NCI-H187 treated with DMSO at 0.1 percent for 48 hours (cell line): ENCODE measurements at places on chromosomes 3 and 15.

GRCh38 chr15:57438166-57438565, 61.9 kb downstream of the CGNL1 start:
- no peak for DNase-seq

- DNase-seq: no peak
These were observed 96.3 kb downstream of the ZNF385D start for GRCh38 chr3:21654662-21655061.

- DNase-seq: no peak
These were observed 555.8 kb upstream of the IL12A start for GRCh38 chr3:159432682-159433340.

DNA sequence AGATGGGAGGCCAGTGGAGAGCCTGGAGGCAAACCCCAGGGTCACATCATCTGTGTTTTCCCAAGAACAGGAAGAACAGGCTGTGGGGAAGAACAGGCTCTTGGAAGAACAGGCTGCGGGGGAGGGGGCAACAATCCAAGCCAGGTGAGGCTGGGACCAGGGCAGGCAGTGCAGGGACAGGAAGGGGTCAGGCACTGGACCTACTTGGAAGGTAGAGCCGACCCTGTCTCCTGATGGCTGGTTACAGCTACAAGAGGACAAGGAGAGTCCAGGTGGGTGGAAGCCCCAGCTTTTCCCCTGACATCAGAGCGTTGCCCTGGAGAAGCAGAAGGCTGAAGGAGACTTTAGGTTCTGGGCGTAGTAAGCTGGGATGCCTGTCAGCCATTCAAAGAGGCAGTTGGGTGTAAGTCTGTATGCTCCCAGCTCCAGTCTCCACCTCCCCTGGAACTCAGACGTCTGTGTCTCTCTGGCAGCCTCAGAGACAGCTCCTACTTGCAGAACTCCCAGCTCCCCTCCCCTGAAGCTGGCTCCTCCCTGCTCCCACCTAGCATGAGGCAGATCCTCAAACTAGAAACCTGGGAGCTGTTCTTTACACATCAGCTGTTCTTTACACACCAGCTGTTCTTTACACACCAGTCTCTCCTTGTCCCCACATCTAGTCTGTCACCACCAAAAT, 130.9 kb downstream of the DNAJB8 start:
- DNase-seq: no peak

DNA sequence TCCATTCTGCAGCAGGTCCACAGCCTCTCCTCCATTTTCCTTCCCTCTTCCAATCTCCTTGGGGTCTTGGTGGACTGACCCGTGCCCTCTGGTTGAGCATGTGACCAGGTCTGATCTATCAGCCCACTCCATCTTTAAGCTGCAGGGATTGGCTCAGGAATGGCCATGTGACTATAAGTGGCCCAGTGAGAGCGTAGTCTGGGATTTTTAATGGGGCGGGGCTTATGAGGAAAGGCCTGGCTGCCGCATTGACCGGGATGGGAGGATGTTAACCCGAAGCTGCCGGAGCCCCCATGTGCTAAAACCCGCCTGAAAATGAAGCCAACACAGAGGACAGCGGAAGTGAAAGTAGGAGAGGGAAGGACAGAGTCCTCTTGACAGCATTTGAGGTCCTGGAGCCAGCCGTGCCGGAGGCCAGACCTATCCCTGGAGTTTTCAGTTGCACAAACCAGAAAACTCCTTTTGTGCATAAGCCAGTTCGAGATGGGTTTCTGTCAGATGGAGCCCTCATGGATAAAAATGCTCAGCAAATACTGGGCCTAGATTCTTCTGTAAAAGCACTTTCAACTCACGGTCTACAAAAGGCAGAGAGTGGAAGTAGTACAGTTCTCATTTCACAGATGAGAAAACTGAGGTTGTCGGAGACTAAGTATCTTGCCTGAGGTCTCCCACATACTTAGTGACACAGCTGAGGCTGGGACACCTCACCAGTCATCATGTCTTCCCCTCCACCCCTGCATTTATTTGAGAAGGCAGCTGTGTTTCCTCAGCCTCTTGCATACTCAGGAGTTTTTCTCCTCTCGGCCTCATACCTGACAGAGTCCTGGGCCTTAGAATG, 61.9 kb downstream of the ATP2B2 start:
- DNase-seq: no peak

GRCh38 chr3:25588441-25589103, 76.1 kb downstream of the TOP2B start:
- DNase-seq: no peak

DNA sequence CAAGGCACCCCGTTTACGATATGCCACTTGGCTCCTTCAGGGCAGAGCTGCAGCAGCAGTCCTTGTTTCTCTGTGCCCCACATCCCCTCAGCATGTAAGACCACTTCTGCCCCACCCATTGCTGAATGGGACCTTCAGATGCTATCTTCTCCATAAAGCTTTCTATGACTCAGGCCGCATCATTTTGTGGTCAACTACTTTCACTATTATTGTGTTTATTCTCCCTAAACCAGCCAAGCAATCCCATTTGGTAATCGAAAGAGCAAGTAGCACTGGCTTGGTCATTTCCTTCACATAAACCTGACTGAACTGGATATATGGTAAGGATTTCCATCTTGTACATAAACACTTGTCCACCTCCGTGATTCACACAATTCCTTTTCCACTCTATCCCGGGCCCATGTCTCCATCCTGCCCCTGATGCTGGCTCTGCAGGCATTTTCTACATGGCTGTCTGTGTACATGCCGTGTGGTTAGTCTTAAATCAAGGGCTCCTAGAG, 25.7 kb downstream of the LIPC start:
- no peak for DNase-seq

DNA sequence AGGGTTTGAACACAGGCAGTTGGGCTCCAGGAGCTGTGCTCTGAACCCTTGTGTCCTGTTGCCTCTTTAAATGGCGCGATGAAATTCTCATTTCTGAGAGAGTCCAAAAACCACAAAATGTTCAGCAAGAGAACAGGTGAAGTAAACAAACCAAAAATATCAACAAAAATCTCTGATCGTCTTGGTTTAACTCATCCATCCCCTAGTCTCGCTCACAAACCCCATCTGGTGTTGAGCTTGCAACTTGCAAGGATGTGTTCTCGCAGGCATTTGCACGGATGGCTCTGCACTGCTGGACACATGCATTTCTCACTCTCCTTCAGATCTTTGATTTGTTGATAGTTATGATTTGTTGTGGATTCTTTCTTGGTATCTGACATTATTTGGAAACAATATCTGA, 31.1 kb downstream of the FAH start:
- DNase-seq: no peak

- DNase-seq: no peak
These were observed 4.1 kb downstream of the GALNT15 start for GRCh38 chr3:16178628-16178988.

- no peak for DNase-seq
These were observed 17.7 kb downstream of the MRPL3 start for GRCh38 chr3:131485119-131485518.

DNA sequence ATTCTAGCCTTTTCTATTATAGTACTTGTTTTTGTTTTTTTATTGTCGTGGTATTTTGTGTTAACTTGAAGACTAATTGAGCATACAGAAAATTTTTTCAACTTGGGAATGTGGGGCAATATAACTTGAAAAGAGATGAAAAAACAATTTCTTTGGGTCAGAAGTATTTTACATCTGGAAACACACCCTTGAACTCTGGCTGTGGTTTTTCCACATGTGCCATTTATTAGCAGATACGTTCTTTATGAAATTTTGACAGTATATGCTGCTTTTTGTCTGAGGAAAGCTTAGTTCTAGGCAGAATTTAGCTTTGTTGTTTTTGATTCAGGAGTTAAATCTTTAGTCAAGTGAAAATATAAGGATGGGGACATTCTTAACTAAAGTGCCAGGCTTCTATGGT, 44.7 kb downstream of the TCF12 start:
- no peak for DNase-seq

DNA sequence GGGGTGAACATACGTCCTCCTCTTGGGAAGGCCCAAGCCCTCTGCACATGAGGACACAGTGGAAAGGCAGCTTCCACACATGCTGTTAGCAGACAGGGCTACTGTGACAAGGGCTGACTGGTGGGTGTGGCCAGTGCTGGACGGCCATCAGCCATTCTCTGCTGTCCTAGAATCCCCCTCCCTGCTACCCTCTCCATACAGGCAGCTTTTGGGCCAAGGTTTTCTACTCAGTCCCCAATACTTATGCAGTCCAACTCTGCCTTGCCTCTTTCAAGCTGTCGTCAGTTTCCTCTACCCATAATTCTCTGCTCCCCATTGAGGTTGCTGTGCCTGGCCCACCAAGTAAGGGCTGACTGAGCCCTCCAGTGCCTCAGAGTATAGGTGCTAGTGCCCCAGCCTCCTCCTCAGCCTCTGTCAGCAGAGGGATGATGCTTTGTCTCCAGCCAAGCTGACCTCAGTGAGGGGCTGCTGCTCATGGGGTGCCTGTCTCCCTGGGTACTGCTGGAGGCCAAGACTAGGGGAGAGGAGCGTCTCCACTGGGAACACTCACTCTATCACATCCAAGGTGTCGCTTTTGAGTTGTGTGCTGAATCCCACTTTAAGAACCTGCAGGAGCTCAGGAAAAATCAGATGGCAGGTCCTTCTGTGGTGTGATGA, 2.8 kb downstream of the LOXL1 start:
- no peak for DNase-seq

DNA sequence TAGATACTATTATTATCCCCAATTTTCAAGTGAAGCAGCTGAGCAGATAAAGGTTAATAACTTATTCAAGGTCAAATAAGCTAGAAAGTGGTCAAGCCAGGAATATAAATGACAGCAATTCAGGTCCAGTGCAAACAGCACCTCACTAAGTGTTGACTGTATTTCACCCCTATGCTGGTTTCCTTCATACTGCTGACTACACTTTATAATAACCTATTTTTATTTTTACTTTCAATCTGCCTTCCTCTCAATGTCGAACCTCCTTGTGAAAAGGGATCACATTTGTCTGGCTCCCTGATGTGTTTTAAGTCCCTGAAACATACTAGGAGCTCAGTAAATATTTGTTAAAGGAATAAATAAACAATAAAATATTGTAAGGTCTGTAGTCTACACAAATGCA, 146.1 kb downstream of the NAALADL2 start:
- DNase-seq: no peak

DNA sequence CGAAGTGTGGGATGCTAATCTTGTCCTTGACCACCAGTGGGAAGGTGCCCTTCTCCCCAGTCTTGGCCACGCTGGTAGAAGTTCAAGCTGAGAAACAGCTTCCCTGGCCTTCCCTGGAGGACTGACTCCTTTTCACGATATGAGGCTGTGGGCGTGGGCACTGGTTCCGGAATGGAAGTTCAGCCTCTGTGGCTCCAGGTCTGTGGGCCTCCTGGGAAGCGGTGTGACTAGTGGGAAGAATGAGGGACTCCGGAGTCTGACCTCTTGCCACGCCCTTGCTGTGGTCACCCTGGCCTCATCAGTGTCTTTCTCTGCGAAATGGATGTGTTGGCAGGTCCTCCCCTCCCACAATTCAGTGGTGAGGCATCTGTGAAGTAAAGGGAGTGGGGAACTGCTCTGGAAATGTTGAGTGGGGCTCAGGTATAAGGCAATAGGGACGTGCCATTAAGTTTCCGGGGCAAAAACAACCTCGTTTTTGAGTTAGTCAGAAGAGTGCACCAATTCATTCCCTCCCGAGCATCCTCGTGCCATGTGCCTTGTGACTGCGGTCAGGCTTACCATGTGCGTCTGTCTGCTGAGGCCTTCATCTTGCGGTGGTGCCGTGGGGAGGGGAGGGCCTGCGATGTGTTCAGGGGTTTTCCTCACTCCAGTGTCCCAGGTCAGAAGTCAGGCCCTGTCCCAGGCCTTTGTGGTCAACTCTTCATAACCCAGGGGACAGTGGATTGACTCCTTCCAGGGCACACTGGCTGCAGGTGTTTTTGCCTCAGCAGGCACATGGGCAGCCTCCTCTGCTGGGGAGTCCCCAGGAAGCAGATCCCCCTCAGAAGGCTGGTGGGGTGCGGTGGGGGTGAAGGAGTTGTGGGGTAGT, 11.8 kb upstream of the SEC13 start:
- no peak for DNase-seq
